ENCODE measurements at places on chromosomes 6 and 20.

GRCh38 chr6:149084808-149085556 lies 232.5 kb upstream of the TAB2 start:
- DNase-seq, result no peak

DNA sequence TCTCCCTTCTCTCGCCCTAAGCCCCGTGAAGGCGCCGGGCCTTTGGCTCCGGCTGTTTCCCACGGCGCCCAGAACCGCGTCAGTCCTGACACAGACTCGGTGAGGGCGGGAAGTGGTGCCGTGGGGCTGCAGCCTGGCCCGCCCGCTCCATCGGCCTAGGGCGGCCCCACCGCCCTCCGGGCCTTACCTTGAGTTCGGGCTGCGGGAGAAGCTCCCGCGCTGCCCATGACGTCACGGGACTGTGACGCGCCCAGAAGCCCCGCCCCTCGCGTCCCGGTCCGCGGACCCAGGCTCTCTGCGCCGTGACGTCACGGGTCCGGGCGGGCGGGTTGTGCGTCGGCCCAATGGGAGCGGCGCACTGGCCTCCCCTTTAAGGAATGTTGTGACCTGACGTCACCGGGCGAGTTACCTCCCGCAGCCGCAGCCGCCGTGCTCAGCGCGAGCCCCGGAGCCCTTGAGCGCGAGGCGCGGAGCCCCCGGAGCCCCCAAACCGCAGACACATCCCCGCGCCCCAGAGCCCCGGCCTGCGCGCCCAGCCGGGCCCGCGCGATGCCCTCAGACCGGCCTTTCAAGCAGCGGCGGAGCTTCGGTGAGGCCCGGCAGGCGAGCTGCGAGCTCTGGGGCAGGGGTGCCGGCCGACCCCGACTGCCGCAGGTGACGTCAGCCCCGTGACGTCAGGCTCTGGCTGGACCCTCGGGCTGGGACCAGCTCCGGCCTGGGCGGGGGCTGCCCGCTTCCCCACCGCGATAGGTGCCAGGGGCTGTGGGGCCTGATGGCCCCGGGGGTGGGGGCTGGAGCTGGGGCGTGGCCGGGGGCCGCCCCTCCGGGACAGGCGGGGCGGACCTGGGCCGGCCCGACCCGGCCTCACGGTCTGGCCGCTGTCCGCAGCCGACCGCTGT lies at the start of gene MAP1LC3A:
MAP1LC3A (plus strand) TSS at position 399 of the 899 bp plus-strand sequence; CDS start at position 550, 151 bp downstream.
- peak; percentile 94 for DNase-seq

DNA sequence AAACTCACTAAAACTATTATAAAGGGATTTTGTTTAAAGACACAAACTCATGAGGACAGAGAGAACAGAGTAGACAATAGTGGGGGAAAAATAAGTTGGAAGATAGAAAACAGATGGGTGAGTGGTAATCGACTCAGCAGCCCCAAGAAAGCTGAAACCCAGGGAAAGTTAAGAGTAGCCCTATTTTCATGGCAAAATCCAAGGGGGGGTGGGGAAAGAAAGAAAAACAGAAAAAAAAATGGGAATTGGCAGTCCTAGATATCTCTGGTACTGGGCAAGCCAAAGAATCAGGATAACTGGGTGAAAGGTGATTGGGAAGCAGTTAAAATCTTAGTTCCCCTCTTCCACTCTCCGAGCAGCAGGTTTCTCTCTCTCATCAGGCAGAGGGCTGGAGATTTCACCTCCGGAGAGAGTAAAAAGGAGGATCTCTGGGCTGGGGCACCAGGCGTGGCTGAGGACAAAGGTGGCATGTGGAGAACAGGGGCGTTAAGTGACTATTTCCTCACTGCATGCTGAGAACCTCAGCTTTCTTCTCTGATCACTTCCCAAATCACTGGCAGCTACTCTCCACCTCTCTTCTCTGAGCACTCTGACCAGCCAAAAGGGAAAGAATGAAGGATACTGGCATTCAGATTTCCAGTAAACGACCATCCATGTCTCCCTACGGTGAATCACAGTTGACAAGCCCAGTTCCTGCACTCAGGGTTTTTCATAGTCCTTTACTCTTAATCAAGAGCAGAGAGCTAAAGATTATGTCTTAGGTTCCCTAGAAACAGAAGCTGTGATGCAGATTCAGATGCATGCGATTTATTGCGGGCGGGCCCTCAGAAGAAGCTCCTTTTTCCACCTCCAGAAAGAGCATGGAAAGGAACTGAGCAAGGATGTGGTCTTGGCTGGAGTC lies 7.3 kb upstream of the RNF24 start:
- DNase-seq, result no peak

- no peak for DNase-seq
Measured at GRCh38 chr6:153735761-153736160, 303.3 kb upstream of the OPRM1 start.

DNA sequence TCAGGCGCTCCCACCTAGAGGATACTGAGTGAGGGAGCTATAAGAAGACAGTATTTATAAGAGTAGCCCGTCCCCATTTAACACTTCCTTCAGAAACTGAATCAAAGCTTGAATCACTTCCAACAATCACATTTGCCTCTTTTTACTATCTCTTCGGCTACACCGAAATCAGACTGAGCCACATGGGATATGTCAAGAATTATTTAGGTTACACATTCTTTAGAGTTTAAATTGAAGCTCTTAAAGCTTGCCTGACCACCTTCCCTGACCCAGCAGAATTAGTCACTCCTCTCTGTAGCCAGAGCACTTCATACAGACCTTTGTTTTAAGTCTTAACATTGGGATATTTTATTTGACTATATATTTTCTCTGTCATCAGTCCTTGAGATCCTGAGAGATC lies 163.7 kb downstream of the MAFB start:
- DNase-seq, result no peak

DNA sequence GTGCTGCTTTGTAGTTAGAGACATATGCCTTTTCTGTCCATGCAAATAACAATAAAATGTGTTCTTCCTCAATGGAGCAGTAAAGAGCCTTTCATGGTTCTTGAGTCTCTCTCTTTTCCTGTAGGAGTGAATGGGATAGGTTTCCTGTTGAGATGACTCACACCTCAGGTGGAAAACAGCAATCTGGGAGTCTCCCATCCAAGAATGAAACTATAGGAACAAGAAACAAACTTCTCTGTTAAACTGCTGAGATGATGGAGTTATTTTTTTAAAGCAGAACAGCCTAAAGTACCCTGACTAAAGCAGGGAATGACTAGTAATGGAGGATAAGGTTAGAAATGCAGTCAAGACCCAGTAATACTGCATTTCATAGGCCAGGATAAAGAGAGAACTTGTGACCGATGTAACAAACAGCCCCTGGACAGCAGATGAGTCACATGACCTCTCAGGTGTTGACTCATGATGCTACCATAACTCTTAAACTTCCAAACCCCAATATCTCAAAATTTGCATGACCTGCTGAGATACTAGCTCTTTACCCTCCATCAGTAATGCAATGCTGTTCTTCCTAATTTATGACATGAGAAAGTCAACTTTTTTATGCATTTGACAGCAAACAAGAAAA lies 548.9 kb downstream of the CBLN4 start:
- no peak for DNase-seq

DNA sequence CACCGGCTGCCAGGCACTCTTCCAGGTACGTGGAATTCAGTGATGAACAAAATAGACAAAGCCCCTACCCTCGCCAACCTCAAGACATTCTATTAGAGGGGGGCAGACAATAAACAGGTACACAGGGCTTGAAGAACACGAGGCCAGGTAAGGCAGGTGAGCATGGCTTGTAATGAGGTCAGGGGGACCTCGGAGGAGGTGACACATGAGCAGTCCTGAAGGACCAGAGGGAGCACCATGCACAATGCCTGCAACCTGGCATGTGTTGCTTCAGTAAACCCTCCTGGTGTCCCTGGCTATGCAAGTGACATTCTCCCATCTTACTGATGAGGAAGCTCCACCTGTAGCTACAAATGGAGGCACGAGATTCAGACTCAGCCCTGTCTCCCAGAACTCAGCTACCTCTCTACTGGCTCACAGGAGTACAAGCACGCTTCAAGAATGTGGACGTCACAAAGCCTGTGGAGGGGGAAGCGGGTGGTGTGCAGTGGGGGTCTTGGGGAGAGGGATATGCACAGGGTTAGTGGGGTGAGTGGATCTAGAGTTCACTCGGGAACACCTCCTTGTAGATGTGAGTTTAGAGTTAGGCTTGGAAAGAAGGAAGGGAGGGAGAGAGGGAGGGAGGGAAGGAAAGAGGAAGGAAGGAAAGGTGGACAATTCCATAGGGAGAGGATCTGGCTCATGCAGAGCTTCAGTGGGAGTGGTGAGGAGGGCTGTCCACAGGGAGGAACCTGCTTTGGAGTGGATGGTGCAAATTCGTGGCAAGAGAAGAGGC lies 7.6 kb upstream of the MAPK13 start:
- no peak for DNase-seq

- no peak for DNase-seq
Measured at GRCh38 chr6:157230910-157231309, 92.4 kb downstream of the TMEM242 start.

DNA sequence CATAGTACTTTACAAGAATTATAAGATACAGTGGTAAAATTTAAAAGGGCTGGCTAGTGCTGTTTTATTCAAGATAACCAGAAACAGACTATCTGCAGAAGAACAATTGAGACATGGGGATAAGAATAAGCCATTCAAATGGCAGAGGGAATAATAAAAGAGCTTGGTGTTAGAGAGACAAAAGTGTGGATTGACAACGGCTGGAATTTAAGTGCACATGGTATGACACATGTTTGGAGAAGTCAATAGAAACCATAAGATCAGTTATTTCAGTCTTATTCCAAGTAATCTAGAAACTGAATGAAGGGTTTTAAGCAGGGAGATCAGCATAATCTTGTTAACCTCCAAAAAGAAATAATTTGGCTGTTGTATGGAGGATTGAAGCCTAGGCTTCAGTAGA lies 1205.5 kb upstream of the CITED2 start:
- DNase-seq, result no peak

DNA sequence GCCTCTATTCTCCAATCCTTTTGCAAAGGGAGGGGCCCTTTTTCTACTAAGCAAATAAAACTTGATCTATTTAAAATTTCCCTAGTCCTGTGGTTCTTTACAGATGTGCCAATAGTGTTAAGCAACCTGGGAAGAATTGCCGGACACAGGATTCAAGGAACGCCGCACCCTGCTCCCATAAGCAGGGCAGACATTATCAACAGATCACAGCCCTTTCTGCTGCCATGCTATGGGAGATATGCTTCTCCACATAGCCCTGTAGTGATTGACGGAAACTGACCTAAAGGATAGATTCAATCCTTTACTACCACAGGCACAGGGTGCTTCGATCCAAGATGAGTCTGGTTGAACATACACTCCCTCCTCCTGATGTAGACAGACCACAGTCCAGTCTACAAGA lies 118.4 kb upstream of the TRAF3IP2 start:
- DNase-seq, result no peak

DNA sequence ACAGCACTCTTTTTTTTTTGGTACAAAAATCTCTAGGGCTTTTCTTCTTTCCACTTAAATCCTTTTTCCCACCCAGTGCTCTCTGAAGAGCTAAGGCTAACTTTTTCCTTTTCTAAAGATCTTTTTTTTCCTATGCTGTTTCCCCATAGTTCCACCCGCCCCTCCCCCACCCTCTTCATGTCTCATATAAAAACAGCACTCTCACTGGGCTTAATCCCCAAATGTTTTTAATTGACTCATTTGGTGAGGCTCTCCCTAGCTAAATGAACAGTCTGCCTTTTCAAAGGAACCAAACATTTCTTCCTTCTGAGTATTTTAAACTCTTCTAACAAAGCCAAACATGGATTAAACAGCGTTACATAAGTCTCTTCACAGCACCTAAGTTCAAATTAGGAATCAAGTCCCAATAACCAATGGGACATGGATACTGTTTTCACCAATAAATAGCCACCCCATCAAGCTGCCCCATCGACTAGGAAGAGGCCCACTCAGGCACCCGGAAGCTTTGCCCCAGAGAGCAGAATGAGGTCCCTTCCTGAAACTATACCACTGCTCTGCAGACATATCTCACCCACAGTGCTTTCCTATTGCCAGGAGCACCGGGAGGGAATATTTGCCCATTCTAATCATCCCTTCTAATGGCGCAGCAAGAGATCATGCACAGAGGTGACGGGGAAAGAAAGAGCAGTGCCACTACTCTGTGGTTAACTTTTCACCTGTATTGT lies 63.7 kb downstream of the ATXN1 start:
- no peak for DNase-seq

DNA sequence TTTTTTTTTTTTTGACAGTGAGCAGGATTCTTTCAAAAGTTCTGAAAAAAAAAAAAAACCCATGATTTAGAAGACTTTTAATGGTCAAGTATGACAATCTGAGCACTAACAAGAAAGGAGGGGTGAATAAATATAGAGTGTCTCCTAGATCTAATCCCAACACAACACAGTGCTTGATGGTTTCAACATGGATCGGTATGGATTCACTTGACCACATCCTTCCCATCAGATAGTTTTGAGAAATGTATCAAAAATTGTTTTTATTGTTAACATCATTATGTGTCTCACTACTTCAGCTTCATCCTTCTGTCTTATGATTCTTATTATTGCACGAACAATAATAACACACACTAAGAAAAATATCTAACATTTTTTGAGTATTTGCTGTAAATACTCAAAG lies 21.0 kb downstream of the KIF13A start:
- no peak for DNase-seq

GRCh38 chr20:61895016-61895415 lies 170.7 kb downstream of the TAF4 start:
- no peak for DNase-seq

DNA sequence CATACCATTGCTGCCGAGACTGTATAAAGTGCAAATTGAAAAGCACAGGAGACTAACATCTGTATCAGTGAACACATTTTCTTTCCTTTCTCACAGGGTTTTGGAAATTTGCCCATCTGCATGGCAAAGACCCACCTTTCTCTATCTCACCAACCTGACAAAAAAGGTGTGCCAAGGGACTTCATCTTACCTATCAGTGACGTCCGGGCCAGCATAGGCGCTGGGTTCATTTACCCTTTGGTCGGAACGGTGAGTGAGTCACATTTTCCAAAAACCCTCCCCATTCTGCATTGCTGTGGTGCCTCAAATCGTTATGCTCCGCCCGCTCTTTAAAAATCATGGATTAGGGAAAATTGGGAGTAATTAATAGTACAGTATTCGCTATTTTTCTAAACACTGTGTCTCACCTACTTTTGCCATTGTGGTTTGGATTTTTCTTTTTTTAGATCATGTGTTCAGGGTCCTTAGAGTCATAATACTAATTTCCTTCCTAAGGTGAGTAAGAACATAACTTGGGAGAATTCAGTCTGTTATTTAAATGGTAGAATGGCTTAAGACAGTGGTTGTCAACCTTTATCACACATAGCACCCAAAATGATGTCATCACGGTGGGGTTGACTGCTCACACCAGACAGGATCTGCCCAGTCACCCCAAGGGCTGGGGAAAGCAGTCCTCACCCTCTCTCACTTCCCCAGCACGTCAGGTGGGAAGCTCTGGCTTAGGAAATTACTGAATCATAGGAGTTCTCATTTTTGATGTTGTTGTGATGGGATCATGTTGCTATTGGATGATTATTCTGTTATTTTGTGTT lies 171.6 kb downstream of the MTHFD1L start:
- DNase-seq, result no peak

GRCh38 chr6:37625591-37626374 lies 71.9 kb downstream of the MDGA1 start:
- no peak for DNase-seq

GRCh38 chr6:68876792-68877493 lies 241.9 kb downstream of the ADGRB3 start:
- DNase-seq, result no peak
